NCI-H1092 treated with DMSO at 0.1 percent for 48 hours (cell line): ENCODE measurements at places on chromosomes 5 and 9.

- DNase-seq: no peak
Measured at GRCh38 chr5:32319392-32319791, 6.7 kb upstream of the MTMR12 start.

- DNase-seq: peak; percentile 82
Measured at GRCh38 chr5:6505416-6505755, 56.7 kb downstream of the UBE2QL1 start.

DNA sequence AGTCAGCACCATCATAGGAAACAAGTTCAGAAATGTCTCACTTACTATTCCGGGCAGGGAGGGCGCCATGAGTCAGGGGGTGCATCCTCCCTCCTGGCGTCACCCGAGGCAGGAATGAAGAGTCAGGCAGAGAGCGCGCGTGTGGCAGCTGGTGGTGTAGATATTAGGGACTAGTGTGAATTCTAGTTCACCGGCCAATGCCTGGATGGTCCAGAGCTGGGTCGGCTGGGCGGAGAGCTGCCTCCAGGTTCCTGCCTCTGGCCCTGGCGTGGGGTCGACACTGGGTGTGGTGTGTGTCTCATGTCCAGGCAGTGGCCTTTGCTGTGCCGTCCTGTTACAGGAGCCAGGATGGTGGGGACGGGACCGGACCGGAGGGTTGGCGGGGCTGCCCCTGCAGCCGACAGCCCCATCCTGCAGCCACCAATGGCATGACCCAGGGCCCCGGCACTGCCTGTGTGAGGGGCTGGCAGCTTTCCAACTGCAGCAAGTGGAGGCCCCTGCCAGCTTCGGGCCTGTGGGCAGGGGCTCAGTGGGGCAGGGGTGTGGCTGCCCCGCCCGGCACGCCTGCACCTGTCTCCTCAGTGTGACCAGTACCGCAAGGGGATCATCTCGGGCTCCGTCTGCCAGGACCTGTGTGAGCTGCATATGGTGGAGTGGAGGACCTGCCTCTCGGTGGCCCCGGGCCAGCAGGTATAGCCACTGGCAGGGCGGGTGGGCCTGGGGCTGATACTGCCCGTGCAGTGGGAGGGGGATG, 9.1 kb downstream of the DIPK1B start:
- DNase-seq: no peak

DNA sequence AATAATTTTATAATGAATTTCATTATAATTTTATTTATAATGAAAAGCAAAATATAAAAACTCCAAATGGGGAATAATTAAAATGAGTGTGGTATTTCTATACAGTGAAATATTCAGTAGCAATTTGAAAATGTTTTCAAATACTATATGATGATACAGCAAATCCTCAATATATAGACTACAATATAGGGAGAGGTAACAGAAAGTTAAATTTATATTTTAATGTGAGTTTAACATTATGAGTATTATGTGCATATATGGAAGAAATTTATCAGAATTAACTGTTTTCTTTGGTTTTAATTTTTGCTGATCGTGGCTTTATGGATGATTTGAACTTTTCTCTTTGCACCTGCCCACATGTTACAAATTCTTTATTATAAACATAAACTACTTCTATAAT, 500.9 kb upstream of the ARRDC3 start:
- no peak for DNase-seq

DNA sequence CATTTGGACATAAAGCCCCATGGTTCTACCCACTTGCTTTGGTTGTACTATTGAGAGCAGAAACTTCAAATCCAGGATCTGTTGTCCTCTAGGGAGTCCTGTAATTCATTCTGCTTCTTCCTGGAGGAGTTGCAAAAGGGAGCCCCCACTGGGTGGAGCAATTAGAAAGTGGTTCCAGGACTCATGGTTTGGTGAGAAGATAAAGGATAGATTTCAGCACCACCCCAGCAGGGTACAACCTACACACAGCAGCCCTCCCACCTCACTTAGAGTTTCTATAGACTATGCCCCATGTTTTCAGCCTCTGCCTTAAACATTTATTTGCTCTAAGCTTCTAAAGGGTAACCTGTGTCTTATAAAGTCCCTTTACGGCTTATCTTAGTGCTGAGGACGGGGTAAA, 112.6 kb upstream of the ARRDC3 start:
- no peak for DNase-seq
